Ureter (tissue), 1 donor: ENCODE measurements at places on chromosomes 1 and 21. TPM values are rescaled to one million over a fixed set of nuclear protein-coding genes. Genes with fewer than 3 reads are reported as not detected.

FCER1G gene
- total RNA-seq: 11.3 TPM

PLA2G2D gene
- total RNA-seq: not detected

TMIGD3 gene
- total RNA-seq: 1.2 TPM

INSRR gene
- total RNA-seq: 0.13 TPM

SLC2A5 gene
- total RNA-seq: 1.1 TPM

SPRR2B gene
- not detected for total RNA-seq

DPYD gene
- total RNA-seq: 31.2 TPM

CFHR2 gene
- not detected for total RNA-seq

BOLA1 gene
- 16.4 TPM for total RNA-seq

DNA sequence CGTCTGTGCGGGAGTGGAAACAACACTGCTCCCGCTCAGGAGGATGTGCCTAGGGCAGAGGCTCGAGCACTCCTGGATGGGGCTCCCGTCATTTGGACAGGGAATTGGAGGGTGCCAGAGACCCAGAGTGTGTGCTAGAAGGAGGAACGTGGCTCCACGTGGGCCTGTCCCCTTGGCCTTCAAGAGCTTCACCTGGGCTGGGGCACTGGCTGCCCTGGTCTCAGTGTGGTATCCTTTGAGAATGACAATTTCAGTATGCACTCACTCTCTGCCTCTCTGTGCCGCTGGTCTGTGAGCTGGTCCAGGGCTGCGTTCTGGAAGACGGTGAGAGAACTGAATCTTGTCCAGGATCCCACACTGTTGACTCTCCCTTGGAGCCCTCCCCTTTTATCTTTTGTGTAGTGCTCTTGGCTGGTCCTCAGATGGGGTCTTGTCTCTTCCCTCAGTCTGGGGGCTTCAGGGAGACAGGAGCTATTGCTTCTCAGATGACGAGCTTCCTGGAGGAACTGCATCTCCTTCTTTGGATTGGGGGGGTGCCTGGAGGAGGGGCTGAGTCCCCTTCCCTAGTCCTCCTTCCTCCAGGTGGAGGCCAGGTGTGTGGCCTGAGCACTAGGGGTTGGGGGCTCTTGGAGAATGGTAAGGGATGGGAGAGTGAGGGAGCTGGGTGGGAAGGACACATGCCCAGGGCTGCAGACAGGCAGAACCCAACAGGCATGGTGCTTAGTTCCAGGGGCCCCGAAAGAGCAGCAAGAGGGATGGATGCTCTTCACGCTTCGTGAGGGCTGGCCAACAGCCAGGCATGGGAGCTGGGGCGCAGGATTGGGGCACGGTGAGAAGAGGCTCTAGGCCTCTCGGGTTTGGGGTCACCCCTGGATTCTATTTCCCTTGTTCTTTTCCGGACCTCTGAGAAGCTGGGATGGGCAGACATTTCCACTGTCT is 14.8 kb upstream of the ETV3L start:
- no peak for DNase-seq

- no peak for DNase-seq
Measured at GRCh38 chr1:61436491-61437120, 288.3 kb downstream of the TM2D1 start.

DNA sequence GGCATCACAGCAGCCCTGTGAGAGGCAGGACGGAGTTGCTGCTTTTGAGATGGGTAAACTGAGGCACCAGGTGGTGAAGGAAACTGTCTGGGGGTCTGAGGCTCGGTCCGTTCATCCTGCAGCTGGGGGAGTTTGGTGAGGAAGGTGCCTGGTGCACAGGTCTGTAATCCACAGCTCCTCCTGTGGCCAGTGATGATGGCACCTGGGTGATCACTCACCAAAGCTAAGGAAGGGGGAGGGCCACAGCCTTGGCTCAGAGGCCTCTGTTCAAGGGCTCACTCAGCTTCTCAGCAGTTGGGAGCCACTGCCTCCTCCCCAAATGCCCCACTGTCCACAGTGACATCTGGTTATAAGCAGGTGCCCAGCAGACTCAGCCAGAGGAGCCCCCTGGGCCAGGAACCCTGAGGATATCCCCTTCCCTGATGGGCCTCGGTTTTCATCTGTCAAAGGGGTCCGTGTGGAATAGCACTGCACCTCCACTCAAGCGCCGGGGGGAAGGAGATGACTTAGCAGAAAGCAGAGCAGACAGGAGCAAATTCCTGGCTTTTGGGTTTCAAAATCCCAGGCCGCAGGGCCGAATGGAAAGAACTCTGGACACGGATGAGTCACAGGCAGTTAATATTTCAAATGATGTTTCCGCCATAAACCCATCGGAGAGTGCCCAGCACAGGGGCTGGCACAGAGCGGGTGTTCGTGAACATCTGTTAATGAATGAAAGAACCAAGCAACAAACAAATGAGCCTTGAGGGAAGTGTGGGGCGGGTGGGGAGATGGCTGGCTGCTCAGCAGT is 82.8 kb downstream of the DMRTB1 start:
- DNase-seq: no peak

GRCh38 chr21:23939369-23940065 is 1667.8 kb downstream of the MRPL39 start:
- DNase-seq: no peak

GRCh38 chr1:243487649-243488227 is 231.9 kb downstream of the SDCCAG8 start:
- DNase-seq: no peak

DNA sequence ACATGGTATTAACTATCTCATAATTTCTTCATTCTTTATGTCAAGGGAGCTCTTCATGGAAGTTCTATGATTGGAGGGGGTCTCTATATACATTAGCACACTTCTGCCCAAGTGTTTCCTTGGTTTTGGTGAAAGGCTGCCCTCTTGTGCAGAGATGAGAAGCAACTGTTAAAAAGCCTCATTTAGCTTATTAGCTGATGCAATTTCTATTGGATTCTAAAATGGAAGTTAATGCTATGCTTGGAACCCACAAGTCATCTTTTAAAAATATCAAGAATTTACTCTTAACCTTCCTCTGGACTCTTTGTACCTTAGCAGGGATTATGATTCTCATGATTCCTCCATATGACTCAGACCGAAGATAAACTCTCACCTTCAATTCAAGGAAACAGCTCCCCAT is 328.9 kb downstream of the PTBP2 start:
- no peak for DNase-seq

- DNase-seq: no peak
Measured at GRCh38 chr1:47371016-47371517, 37.5 kb downstream of the CMPK1 start.

GRCh38 chr1:58773406-58773840 is 10.4 kb downstream of the JUN start:
- DNase-seq: peak; percentile 71

DNA sequence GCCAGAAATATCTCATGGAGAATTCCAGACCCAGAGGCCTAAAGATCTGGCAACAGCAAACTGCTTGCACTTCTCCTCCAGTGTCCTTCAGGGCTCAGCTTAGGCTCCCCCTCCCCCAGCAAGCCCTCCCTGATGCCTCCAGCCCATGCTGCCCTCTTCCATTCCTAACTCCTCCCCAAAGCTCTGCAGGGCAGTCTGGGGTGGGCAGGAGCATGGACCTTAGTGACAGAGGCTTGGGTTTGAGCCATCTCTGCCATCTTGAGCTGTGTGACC is 436.8 kb downstream of the PTPRU start:
- DNase-seq: peak; percentile 22

GRCh38 chr1:1001057-1001783 is 1.3 kb upstream of the HES4 start:
- peak; percentile 55 for DNase-seq

DNA sequence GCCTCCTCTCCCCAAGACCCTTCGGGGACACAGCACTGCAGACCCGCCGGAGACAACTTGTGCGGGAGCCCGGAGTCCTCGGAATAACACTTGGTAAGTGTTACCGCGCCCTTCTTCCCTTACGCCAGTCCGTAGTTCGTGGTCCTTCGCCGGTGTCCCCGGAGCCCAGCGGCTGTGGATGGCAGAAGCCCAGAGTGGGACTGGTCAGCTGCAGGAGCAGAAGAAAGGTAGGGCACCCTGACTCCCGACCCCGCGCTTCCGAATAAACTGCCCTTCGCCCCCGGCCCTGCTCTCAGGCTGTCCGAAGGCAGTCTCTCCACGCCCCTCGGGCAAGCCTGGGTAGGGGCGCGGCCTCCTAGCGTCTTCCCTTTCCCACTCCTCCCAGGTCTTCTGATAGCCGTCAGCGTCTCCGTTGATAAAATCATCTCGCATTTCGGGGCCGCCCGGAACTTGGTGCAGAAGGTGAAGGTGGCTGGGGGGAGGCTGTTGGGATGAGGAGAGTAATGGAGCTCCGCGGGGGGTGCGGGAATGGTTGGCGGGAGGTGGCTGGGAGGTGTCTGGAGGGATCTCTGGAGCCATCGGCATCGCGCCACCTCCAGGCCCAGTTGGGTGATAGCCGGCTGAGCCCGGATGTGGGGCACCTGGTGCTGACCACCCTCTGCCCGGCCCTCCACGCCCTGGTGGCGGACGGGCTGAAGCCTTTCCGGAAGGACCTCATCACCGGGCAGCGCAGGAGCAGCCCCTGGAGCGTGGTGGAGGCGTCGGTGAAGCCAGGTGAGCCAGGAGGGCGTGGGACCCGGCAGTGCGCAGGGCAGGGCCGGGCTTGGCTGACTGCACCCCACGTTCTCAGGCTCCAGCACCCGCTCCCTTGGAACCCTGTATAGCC is 4.3 kb downstream of the RUSC1 start:
- peak; percentile 74 for DNase-seq

GRCh38 chr21:29523646-29524045 is 224.9 kb downstream of the BACH1 start:
- no peak for DNase-seq

DNA sequence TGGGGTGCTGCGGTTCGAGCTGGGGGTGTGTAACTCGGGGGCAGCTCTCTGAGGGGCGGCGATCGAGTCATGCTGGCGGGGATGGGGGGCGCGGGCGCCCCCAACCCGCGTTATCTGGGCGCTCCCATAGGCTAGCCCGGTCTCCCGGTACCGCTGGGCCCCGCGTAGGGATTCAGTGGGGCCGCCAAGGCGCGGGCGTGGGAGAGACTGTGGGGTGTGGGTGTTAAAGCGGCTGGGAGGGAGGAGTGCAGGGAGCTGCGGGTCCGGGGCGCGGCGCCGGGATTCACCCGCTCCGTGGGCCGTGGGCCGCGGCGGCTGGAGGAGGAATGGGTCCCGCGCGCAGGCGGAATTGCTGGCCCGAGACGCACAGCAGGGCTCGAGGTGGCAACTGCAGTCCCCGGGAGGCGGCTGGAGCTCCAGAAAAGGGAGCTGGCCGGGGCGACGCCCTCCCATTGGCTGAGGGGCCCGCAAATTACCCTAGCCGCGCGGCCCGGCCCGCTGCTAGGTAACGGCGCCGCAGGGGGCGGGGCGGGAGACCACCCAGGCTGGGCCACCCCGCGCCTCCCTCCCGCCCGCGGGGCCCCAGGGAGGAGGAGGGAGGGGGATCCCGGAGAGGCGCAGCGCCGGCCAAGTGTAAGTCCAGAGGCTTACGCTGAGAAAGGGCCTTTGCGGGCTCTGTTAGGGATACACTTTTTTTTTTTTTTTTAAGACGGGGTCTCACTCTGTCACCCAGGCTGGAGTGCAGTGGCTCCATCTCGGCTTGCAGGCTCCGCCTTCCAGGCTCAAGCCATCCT is at the start of gene PTCH2:
Gene PTCH2 (minus strand): TSS at position 392 of the 794 bp plus-strand sequence. CDS start 321 bp downstream, at position 71.
- DNase-seq: peak; percentile 70

- DNase-seq: no peak
Measured at GRCh38 chr1:154695985-154696384, 88.0 kb upstream of the ADAR start.

- no peak for DNase-seq
Measured at GRCh38 chr1:167248707-167249642, 28.3 kb downstream of the POU2F1 start.

DNA sequence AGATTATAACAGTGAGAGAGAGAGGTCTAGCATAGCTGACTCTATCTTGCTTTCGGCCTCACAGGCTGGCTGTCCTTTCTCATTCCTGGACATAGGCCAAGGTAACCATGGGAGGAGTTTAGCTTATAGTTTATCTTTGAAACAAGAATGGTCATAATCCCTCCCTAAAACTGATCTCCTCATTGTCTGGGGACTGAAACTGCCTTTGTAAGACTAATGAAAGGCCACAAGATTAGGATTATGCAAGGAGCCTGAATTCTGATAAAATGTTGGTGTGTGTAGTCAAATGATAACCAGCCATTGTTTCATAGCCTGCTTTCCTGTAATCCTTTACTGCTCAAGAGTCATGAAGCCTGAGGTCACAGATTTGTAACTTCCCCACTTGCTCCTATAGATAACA is 131.9 kb upstream of the LYPLAL1 start:
- no peak for DNase-seq

- DNase-seq: no peak
Measured at GRCh38 chr1:200279810-200280411, 129.9 kb downstream of the ZNF281 start.
